ENCODE measurements at places on chromosomes 1 and 21.

DNA sequence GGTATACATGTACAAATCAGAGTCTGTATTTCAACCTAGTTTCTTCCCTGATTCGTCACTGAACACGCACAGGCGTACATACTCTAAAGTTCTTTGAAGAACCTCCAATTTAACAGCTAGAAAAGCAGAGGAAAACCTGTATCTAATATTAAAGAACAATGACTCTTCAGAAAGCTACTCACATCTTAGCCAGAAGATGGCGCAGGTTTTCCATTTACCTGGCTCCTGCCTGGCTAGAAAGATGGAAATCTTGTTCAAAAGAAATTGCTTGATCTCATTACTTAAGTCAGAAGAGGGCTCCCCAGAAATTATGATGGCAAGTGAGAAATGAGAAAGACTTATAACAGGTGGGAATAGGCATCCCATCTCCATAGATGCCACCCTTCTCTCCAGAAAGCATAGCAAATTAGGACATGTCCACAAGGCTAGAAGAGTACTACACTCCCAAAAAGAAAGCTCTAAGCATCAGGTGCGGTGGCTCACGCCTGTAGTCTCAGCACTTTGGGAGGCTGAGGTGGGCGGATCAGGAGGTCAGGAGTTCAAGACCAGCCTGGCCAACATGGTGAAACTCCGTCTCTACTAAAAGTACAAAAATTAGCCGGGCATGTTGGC, 19.0 kb upstream of the L1TD1 start:
- DNase-seq: peak; percentile 6

DNA sequence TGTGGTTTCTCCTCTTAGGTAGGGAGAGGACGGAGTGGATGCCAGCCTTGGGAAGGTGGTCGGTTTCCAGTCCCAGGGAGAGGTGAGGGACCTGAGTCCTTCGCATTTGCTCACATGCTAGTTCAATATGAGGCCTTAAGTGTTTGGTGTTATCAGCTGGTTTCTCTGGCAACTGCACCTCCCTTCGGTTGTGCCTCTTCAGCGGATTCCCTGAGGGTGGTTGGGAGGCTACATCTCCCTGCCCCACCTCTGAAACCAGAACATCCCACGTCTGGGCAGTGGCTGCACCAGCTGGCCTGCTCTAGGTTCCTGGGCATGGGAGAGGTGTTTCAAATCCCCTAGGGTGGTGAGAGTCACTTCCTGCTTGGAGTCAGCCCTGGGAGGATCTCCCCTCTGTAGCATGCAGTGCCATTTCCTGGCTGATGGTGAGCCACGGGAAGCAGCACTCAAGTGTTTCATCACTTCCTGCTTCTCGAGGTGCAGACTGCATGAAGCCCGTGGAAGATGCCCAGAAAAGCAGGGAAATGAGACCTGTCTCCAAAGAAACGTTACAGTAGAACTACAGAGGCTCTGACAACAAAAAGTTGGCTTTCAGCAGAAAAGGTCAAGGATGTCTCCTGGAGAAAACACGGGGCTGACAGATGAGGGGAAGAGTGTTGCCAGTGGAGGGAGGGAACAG, 4.5 kb downstream of the TMEM125 start:
- peak; percentile 22 for DNase-seq

DNA sequence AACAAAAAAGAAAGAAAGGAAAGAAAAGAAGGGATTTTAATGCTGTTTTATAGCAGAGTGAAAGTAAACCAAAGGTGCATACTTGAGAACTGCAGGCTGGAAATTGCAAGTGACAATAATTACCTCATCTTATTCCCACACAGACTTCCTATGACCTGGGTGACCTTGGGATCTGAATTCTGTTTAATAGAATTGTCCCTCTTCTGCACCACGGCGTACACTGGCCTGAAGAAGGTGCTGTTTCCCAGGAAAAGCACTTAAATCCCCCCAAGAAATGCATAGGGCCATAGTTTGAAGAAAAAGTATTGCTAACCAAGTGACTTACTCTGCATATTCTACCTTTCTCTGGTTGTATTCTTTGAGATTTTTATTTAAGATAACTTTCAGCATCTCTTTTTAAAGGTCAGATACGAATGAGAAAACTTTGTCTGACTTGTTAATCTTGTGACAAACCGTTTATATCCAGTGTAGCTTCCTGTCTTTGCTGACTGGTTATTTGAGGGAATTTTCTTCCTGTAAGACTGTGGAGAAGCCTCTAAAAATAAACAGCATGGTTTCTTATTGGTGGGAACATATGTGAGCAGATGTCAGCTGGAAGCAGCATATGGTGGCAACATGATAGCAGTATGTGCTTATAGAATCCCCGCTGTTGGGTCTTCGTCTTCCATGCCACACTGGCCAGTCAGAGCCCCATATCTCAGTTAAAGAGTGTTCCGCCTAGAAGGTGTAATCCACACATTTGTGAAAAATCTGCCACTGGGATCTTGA, 16.3 kb downstream of the TGFB2 start:
- no peak for DNase-seq

- DNase-seq: no peak
Observed at GRCh38 chr1:78237364-78237916, 191.7 kb downstream of the GIPC2 start.

GRCh38 chr1:95304803-95305202, 70.8 kb downstream of the RWDD3 start:
- DNase-seq: no peak

All from stimulated activated CD4-positive, alpha-beta T cell treated with anti-CD3 and anti-CD28 coated beads, Interleukin-4, amount 100 ng/mL, for 1 hour (primary cell).